ENCODE measurements at places on chromosomes 16 and 17.

DNA sequence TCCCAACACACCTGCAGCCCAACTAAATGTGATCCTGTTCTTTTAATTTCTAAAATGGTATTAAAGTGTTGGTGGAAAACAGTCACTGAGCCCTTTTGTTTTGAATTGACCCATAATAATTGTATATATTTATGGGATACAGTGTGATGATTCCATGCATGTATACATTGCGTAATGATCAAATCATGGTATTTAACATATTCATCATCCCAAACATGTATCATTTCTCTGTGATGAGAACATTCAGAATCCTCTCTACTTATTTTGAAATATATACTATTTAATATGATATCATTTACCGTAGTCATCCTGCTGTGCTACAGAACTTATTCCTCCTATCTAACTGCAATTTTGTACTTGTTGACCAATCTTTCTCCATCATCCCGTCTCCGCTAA lies 14.0 kb upstream of the MYH10 start:
- no peak for DNase-seq

DNA sequence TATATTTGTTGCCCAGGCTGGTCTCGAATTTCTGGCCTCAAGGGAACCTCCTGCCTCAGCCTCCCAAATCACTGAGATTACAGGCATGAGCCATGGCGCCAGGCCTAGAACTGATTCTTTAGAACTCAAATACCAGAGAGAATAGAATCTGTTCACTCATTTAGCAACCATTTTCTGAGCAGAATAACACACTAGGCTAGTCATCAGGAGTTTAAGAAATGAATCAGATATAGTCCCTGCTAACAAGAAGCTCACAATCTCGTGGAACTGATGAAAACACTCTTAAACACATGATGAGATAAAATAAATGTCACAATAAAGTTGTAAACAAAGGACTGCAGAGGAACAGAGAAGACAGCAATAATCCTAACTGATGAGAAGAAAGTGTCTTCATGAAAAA lies 55.8 kb upstream of the ADCY9 start:
- DNase-seq, result peak; percentile 77

DNA sequence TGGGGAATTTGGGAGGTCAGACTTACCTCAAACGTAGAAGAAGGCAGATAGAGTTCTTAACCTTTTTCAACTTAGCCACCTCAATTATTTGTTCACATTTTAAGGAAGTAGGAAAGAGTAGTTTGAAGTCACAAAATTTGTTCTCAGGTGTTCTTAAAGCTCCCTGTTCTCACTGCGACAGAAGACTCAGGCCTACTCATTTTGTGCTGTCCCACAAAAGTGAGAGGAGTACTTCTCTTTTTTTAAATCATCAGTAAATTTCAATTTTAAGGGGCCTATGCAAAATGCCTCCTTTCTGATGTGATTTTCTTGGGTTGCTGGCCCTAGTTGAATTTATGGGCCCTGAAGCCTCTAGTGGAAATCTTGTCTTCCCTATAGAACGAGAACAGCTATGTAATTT lies 133.4 kb downstream of the MAP2K6 start:
- no peak for DNase-seq

DNA sequence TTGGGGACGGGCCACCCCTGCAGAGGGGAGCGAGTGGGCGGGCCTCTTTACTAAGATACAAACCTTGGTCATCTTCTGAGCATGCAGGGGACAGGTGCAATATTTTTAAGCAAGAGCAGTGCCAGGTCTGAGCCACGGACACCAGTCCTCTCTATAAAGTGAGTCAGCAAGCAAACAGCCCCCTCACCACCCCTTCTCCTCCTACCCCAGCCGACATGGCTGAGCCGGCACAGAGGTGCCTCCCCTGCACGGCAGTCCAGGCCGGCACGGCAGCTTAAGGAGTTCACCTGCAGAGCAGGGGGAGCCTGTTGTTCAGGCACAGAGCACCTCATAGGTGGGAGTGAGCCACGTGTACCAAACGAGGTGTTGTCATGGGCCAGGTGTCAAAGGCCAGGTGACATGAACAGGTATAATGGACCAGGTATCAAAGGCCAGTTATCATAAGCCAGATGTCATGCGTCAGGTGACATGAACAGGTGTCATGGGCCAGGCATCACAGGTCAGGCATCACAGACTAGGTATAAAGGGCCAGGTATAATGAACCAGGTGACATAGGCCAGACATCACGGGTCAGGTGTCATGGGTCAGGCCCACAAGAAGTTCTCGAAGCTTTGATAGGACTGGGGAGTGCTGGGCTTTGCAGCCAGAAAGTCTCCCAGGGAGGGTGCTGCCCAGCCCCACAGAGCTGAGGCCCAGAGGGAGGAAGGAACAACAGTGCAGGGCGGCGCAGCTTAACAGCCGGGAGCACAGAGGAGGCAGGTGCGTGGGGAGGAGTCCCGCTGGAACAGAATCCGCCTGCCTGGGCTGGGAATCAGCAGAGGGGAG lies 42.6 kb upstream of the ZNF469 start:
- no peak for DNase-seq

DNA sequence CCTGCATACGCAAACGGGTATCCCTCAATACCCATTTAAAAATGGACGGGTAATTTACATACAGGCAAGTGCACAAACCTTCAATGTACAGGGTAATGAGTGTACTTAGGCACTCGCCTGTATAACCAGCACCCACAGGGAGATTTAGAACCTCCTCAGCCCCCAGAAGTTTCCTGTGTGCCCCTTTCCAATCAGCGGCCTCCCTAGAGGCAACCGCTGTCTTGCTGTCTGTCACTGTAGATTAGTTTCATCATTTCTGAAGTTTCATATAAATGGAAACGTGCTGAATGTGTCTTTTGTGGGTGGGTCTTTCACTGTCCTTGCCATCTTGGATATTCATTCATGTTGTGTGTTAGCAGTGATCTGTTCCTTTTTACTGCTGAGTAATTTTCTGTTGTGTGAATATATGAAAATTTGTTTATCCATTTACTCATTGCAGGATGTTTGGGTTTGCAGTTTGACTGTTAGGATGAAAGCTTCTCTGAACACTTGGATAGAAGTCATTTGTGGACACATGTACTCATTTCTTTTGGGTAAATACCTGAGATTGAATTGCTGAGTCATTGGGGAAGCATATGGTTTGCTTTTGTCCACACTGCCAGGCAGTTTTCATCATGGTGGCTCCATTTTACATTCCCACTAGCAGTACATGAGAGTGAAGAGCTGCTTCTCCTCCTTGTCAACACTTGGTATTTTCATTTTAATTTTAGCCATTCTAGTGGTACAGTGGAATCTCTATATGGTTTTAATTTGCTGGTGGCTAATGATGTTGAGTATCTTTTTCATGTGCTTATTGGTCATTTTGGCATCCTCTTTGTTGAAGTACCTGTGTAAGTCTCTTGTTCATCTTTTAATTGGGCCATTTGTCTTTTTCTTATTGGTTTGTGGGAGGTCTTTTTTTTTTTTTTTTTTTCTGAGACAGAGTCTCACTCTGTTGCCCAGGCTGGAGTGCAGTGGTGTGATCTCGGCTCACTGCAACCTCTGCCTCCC lies 2.1 kb upstream of the ADCY7 start:
- peak; percentile 50 for DNase-seq

All from fibroblast of lung (primary cell).